Naive thymus-derived CD8-positive, alpha-beta T cell (primary cell): ENCODE measurements at places on chromosomes 16 and 17.

DNA sequence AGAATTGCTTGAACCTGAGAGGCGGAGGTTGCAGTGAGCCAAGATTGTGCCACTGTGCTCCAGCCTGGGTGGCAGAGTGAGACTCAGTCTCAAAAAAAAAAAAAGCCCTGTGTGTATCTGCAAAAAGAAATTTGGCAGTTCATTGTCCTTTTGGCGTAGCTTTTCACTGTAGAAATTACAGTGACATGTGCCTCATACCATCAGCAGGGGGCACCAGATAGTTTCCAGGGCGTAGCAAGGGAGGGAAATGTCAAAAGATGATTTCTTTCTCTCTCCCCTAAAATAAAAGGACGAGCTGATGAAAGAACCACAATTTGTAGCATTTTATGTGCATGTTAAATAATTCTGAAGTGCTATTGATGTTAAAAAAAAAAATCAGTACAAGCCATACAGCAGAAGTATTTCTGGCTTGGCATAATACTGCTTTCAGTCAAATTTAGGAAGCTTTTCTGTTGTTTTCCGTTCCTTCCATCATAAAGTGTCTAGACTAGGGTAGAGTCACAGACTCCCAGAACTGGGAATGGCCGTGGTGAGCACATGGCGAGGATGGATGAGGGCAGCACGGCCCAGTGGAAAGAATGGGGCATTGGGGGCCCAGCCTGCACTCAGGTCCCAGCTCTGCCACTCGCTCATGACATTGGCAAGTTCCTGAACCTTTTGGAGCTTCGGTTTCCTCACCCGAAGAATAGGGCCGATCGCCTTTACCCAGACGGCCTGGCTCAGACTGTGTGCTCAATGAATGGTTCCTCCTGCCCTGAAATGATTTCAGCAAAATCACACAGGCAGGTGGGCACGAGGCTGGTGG, 59.8 kb upstream of the RPH3AL start:
- peaks cover 81% of the 10 kb centered on the region for H3K4me1 ChIP-seq
- H3K27me3 ChIP-seq = no peaks in the 10 kb centered on the region
- DNase-seq = peak; percentile 41

- H3K36me3 ChIP-seq = peaks cover 70% of the 10 kb centered on the region
- H3K4me3 ChIP-seq = no peak overlapping the region
- no peaks in the 10 kb centered on the region for H3K27me3 ChIP-seq
- no peak for DNase-seq
These were observed 37.8 kb upstream of the ALDH3A1 start for GRCh38 chr17:19785854-19786253.

GRCh38 chr17:35154196-35155165, 6.9 kb downstream of the UNC45B start:
- no peaks in the 10 kb centered on the region for H3K27me3 ChIP-seq
- no peaks in the 10 kb centered on the region for H3K36me3 ChIP-seq
- no peak for DNase-seq
- peaks cover 9% of the 10 kb centered on the region for H3K4me1 ChIP-seq
- H3K27ac ChIP-seq = no peak overlapping the region
- H3K4me3 ChIP-seq = no peak overlapping the region

GRCh38 chr16:31145398-31145990, 4.4 kb downstream of the PRSS36 start:
- peaks cover 2% of the 10 kb centered on the region for H3K27me3 ChIP-seq
- peaks cover 22% of the 10 kb centered on the region for H3K4me1 ChIP-seq
- DNase-seq = no peak
- no peak overlapping the region for H3K27ac ChIP-seq
- no peaks in the 10 kb centered on the region for H3K36me3 ChIP-seq

- no peaks in the 10 kb centered on the region for H3K36me3 ChIP-seq
- peaks cover 6% of the 10 kb centered on the region for H3K4me1 ChIP-seq
- H3K27me3 ChIP-seq = peaks cover 47% of the 10 kb centered on the region
- no peak for DNase-seq
- peak overlapping the region; percentile 63 for H3K4me3 ChIP-seq
These were observed 470.7 kb downstream of the SOX9 start for GRCh38 chr17:72591289-72592241.

DNA sequence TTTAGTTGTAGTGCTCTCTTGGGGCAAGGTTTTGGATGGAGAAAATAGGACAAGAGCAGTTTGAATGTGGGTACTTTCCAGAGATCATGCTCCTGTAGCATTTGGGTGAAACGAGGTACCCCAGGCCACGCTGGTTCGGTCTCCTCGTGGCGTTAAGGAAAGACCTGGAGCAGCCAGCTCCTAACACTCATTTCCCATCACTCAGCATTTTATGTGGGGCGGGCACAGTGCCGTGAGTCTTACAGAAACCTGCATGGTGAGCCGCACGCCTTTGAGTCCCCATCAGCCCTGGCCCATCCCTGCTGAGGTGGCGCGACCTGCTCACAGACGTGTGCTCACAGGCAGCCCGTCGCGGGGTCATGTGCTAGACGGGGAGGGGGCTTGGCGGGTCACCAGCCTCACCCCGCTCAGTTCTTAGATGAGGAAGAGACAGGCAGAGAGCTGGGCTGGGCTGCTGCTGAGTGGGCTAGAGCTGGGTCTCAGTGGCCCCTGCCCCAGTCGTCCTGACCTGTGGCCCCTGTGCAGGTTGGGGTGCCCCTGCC, 37.3 kb downstream of the TBCD start:
- H3K36me3 ChIP-seq = peaks cover 14% of the 10 kb centered on the region
- H3K4me3 ChIP-seq = no peak overlapping the region
- DNase-seq = no peak
- H3K4me1 ChIP-seq = no peaks in the 10 kb centered on the region
- no peaks in the 10 kb centered on the region for H3K27me3 ChIP-seq

DNA sequence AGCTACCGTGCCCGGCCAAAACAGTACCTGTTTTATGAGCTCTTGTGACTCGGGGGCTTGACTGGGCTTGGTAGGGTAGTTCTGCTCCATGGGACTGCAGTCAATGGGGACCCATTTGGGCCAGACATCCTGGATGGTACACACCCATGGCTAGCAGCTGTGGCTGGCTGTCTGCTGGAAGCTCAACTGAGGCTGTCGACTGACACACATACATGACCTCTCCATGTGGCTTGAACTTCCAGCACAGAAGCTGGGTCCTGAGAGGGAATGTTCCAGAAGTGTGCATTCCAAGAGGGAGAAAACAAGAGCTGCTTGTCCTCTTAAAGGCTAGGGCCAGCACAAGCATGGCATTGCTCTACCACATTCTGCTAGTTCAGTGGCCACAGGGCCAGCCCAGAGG, 14.9 kb upstream of the NKD1 start:
- H3K27me3 ChIP-seq = peaks cover 2% of the 10 kb centered on the region
- H3K27ac ChIP-seq = no peak overlapping the region
- H3K4me3 ChIP-seq = no peak overlapping the region
- no peak for DNase-seq
- H3K36me3 ChIP-seq = peaks cover 15% of the 10 kb centered on the region

DNA sequence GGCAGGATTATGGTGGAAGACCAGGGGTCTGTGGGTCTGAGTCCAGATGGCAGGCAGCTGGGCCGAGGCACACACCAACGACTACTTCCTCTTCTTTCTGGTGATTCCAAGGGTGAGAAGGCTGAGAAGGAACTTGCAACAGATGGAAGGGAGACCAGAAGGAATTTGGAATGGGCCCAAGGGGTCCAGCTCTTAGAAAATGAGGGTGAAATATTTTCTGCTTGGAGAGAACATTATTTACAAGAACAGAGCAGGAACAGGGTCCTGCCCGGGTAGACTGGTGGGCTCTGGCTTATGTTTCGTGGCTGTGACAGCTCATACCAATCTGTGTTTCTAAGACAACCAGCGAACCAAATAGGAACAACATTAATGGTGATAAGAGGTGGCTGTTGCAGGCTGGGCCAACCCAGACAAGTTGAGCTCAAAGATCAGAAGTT, 36.6 kb downstream of the CCDC42 start:
- H3K27ac ChIP-seq = no peak overlapping the region
- DNase-seq = no peak
- no peak overlapping the region for H3K4me3 ChIP-seq
- H3K4me1 ChIP-seq = no peaks in the 10 kb centered on the region
- H3K36me3 ChIP-seq = peaks cover 4% of the 10 kb centered on the region
- H3K27me3 ChIP-seq = peaks cover 23% of the 10 kb centered on the region

DNA sequence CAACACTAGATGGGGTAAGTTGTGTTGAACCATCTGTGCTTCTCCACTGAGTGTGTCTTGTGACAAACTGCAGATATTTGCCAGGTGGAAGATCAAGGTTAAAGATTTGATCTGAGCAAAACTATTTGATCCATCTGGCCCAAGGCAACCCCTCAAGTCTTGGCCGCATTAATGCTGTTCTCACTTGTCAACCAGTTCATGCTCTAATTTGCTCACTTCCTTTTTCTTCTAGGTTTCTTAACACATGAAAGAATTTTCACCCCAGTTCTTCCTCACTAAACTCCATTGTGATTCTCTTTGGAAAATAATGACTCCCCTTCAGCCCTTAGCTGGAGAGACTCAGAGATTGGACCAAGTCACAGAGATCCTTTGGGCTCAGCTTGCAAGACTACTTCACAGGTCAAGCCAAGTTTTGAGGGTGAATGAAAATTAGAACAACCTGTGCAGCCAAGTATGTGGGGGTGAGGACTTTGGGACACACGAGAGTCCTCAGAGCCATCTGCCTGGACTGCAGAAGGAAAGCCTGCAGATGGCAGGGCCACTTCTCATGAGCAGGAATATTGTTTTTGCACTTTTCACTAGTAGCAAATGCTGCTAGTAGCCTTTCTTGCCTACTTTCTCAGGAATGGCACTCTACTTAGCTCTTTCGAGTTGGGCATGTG, 166.5 kb downstream of the AXIN2 start:
- peak overlapping the region; percentile 22 for H3K4me3 ChIP-seq
- H3K27me3 ChIP-seq = peaks cover 2% of the 10 kb centered on the region
- peaks cover 31% of the 10 kb centered on the region for H3K4me1 ChIP-seq
- no peaks in the 10 kb centered on the region for H3K36me3 ChIP-seq
- DNase-seq = no peak

DNA sequence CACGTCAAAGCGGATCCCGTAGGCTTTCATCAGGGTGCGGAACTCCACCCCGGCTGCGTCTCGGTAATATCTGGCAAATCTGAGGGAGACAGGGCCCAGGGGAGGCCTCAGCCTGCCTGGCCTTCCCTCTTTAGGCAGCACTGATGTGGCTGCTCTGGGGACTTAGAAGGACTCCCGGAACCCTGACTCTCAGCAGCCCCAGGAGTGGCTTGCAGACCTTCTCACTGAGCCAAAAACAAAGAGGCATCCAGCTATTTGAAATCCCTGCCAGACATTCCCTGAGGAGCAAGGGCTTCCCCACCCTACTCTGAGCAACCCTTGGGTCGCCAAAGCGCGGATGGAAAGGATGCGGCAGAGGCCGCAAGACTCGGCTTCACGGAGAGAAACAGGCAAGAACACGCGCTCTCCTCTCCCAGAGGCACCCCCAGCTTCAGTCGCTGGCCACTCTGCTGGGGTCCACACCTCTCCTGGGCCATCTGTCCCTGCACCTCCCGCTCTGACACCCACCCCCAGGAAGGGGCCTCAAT, 7.9 kb downstream of the P2RX5 start:
- no peak overlapping the region for H3K27ac ChIP-seq
- H3K27me3 ChIP-seq = no peaks in the 10 kb centered on the region
- peaks cover 12% of the 10 kb centered on the region for H3K36me3 ChIP-seq
- DNase-seq = no peak

DNA sequence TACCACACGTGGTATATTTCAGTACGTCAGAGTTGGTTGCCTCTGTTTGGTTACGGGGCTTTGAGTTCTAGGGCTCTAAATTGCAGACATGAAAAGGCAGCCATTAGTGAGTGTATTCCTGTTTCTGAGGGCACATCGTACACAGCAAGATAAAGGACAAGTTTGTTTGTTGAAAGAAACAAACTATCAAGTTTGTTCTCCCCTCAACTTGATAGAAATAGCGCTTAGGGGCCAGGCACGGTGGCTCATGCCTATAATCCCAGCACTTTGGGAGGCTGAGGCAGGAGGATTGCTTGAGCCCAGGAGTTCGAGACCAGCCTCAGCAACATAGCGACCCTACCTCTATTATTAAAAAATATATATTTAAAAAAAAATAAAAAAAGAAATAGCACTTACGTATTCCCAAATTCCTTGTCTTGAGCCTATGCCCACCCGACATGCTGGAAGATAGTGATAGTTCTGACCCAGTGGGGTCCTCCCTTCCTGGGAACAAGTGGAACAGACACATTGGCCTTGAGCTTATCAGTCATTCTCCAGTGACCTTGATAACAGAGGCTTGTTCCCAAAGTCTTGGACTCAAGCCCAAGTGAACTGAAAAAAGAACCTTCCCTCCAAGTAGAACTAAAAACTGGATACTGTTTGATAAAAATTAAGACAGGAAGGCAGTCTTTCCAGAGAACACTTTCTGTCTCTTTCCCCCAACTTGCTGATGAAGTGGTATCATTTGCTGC, 139.9 kb upstream of the CACNG3 start:
- peaks cover 56% of the 10 kb centered on the region for H3K36me3 ChIP-seq
- no peaks in the 10 kb centered on the region for H3K4me1 ChIP-seq
- no peak for DNase-seq
